ENCODE measurements at places on chromosomes 3 and 15.

DNA sequence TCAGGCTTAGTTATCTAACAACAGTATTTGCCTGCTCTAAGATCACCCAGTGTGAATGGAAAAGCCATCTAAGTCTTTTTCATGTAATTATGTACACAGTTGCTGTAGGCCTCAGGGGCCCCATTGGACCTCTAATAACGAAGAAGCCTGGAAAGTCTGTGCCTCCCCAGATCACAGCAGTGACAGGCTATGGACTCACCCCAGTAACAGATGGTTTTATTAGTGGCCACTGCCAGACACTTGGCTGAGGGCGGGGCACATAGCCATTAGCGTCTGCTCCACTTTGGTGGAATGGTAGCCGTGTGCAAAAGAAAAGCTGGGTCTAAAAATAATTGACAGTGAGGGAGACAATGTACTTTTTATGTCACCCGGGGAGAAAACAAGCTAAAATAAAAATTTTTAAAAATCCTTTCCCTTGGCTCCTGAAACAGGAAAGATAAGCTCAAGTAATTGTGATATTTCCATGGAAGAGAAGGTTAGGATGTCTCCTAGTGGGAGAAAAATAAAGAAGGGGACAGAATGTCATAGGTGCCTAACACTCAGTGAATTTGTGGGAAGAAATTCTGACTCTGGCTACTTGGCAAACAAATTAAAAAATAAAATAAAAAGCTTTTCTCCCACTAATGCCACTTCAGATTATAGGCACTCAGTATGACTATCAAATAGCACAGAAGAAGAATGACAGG is 44.3 kb upstream of the ZNF385D start:
- no peak for DNase-seq

DNA sequence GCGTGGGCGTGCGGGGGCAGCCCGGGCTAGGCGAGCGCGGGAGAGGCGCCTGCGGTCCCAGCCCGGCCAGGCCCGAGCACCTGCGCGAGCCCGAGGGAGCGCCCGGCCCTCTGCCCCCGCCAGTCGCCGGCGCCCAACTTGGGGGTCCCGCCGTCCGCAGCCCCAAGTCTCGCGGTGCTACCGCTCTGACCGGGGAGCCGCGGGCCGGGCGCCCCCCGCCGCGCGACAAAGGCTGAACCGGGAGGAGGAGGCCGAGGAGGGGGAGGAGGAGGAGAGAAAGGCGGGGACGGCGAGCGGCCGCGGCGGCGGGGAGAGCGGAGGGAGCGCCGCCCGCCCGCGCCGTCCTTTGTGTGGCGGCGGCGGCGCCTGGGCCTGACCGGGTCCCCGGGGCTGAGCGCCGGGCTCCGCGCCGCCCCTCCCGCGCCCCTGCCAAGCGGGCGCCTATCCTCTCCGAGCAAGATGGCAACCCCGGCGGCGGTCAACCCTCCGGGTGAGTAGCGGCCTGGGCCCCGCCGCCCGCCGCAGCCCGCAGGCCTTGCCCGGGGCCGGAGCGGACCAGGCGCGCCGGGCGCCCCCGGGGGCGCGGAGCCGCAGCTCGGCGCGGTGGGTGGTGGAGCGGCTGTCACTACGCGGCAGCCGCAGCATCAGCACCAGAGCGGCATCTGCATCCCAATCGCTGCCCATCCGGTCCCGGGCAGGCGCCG is at the start of gene ARNT2:
Gene ARNT2, plus strand, starts transcription at position 326 of the 704 bp plus-strand sequence. Its CDS starts 134 bp downstream, at position 460.
- no peak for DNase-seq

- no peak for DNase-seq
Observed at GRCh38 chr15:90814191-90814821, 54.1 kb upstream of the FURIN start.

GRCh38 chr3:40925231-40925630 is 274.1 kb upstream of the CTNNB1 start:
- no peak for DNase-seq
